ENCODE measurements at places on chromosomes 2 and 18. TPM values are rescaled to one million over a fixed set of nuclear protein-coding genes. Genes with fewer than 3 reads are reported as not detected.

DNA sequence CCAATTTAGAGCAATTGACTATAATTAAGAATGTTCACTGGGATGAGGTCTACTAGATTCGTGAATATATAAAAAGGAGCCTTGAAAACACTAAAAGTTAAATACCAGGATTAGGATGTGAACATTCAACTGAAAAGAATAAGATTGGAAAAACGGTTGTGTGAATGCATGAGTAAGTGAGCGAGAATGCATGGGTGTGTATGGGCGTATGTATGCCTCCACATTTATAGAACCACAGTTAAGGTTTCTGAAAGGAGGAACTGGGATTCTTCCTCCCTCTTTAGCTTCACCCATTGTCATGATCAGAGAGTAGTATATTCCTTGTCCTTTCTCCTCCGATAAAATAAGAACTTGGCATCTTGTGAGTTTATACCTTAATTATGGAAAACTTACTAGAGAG, 151.1 kb upstream of the UBE2E3 start:
- DNase-seq: no peak

GRCh38 chr18:58239879-58240278, 195.9 kb downstream of the NEDD4L start:
- no peak for DNase-seq

Gene SOX11
- total RNA-seq: 176 TPM

Gene SERPINB4
- total RNA-seq: not detected

Gene ALPG
- not detected for total RNA-seq
